RKO (cell line): ENCODE measurements at places on chromosomes 5 and 9.

DNA sequence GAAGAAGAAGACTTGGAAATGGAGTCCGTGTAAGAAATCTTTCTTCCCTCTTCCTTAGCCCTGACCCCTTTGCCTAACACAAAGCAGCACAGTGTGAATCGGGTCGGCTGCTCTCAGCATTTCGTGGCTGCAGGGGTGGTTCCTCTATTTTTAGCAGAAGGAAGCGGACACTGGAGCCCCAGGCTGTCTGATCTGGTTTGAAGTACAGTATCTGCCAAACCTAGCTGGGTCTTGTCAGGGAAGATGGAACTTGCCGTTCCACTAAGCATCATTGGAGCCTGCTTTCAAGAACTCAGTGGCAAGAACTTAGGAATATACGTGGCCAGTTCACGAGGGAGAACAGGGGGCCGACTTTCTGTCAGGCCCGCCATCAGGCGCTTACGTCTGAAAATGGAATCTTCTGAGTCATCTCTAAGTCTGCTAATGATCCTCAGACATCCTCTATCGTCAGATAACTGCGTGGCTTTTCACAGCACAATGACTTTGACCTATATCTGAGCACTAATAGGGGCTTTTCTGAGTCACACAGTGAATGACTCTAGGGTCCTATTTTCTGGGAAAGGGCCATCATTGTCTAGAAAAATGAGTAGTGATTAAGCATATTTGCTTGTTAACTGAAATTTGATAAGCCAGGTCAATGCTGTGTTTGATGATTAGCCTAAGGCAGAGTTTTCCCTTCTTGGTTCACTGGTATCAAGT is 43.3 kb upstream of the NCS1 start:
- DNase-seq = no peak

DNA sequence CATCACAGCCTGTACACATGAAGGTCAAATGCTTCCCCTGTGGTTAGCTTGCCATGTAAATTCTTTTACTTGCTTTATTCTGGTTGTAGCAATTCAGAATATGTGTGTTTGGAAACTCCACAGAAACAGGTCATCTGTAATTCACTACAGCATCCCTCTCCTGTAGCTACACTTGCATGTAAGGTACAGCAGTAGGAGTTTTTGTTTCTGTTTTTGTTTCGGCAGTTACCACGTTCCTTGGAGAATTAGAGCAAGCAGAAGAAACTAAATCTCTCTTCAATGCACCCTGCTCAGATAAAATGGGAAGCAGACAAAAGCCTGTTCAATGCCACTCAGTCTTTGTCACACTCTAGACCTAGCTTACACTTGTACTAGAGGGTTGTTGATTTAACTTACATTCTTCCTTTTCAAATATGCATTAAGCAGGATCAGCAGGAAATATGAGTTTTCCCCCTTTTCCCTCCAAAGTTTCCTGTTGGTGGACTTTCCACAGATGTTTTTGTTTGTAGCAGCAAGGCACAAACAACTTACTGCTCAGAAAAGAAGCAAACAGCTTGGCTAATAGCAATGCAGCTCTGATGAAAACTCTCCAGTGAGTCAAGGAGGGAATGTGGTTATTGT is 80.9 kb downstream of the YIPF5 start:
- DNase-seq = no peak

GRCh38 chr5:102722931-102723330 is 32.2 kb upstream of the PAM start:
- peak; percentile 37 for DNase-seq

DNA sequence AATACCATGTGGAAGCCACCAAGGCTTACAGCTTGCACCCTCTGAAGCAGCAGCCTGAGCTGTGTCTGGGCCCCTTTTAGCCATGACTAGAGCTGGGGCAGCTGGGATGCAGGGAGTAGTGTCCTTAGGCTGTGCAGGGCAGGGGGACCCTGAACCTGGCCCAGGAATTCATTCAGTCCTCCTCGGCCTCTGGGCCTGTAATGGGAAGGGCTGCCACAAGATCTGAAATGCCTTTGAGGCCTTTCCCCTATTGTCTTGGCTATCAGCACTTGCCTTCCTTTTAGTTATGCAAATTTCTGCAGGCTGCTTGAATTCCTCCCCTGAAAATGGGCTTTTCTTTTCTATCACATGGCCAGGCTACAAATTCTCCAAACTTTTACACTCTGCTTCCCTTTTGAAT is 9.0 kb downstream of the GPR150 start:
- DNase-seq = no peak

DNA sequence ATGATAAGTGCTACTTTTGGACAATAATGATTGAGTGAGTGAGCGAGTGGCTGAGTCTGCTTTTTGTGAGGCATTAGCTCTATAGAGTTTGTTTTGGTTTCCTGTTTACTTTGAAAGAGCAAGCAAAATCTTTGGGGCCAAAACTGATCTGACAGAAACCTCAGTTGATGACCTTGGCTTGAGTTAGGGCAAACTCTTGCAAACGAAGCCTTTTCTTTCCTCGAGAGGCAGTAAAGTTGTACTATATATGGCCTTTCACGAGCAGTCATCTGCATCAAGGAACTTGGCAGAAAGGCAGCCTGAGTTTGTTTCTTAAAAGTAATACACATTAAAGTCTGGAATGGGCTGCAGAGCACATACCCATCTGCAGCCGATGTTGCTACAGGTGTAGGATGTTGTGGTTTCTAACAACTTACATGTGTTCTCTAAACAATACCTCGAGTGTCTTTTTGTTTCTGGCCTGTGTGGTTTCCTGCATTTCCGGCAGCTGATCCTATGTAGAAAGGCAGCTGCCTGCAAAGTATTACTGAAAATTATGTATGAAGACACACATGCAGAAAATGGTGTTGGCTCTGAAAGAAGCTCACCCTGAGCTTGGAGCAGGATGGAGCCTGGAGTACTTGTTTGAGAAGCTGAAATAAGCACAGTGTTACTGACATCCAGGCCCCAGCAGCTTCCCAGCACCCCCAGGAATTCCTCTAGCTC is 60.8 kb downstream of the FOXD1 start:
- DNase-seq = no peak

DNA sequence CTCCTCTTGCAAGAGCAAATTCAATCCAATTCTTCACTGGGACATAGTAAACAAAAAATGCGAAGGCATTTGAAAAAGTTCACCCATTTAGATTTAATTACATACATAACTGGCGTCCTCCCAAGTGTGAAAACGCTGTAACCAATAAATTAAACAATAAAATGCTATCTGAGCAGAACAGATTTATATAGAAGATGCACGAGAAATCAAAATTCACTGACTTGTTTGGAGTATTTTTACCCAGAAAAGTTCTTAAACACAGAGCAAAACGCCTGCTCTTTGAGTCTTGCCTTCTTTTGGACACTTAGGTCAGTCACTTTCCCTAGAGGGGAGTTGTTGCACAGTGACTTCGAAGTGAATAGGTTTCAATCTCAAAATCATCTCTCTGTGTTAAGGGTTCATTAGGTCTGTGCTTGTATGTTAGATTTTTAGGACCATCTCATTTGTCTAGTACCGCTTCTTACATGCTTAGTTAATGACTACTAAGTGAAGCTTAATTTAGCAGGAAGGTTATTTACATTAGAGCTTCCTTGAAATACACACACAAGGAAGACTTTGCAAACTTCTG is 1.9 kb downstream of the ALDH1A1 start:
- DNase-seq = no peak

DNA sequence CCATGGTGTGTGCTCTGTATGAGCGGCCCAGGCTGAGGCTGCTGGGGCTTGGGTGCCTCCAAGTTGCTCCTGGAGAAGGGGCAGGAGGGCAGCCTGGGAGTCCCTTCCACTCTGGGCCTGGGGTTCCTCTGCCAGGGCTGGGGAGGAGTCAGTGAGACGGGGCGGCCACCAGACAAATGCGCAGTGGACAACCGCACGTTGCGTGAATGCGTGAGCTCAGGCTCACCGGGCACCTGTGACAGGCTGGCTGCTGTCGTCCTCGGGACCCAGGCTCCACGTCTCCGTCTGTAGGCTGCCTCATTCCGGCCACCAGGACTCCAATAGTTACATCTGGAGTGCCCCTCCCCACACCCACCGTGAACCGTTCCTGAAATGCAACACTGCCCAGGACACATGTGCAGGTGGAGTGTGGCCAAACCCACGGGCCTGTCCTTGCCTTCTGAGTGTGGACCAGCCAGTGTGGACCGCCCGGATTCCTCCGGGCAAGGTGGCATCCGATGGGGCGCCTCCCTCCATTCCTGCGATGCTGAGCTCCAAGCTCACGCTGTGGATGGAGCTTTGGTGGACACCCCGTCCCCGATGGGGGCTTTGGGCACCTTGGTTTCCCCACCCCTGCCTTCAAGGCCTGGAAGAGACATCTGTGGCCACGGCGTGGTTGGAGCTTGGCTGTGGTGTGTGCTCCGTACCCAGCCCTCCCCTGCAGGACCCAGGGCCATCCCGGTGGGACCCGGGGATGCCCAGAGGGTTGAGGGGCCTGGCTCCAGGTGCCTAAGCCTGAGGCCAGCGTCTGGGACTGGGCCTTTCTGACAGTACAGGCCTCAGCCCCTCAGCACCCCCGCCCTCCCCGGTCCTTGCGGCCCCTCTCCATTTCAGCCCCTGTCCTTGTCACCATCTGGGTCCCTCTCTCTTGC is 34.0 kb upstream of the RXRA start:
- no peak for DNase-seq

DNA sequence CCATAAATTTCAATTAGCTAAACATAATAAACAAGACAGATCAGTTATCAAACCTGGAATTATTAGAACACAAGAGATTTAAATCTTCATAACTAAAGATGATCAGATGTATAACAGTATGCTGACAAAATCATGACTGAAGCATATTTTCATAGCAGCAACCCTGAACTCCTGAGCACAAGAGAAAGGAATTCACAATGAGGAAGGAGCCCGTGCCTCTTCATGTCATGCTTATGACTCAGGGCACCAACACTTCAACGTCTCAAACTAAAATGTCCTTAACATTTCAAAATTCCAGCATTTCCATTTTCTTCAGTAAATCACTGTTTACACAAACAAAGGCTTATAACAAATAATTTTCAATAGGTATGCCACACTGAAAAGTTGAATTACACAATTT is 6.7 kb downstream of the AP3B1 start:
- peak; percentile 72 for DNase-seq

GRCh38 chr5:166285361-166285760 is 2006.1 kb upstream of the WWC1 start:
- DNase-seq = no peak
